Stimulated activated CD4-positive, alpha-beta T cell treated with anti-CD3 and anti-CD28 coated beads, TNF-alpha, amount 100 ng/mL, for 1 hour (primary cell): ENCODE measurements at places on chromosomes 1 and 21.

- no peak for DNase-seq
Measured at GRCh38 chr1:217561446-217561845, 69.4 kb downstream of the GPATCH2 start.

DNA sequence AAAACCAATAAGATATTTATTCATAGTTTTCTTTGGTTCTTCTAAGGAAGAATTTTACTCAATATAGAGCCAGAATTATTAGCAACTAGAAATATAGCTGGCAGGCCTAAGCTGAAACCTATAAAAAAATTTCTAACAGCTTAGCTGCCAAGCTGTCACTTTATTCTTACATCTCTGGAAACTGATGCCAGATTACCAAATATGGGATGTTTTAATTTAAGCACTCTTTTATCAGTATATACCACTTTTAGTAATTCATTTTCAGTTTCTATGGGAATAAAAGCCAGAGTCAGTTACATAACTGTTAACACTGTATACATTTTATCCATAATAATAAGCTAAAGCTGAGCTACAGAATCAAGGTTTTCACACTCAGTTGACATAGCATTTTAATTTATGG is 68.7 kb upstream of the MPC2 start:
- DNase-seq: no peak

DNA sequence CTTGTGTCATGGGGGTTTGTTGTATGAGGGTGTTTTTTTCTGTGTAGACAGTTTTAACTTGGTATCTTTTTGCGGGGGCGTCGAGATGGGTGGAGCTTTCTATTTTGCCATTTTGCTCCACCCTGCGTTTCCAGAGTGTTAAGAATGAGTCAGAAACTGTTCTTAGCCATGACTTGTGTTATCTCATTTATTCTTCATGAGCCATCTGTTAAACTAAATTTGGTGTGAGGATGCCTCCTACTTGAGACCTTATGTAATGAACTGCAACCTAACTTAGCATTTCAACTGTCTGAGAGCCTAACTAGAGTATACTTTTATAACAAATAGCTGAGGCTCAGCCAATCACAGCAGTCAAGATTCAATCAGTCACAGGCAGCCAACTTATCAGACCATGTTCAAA is 1873.5 kb downstream of the NCAM2 start:
- no peak for DNase-seq

DNA sequence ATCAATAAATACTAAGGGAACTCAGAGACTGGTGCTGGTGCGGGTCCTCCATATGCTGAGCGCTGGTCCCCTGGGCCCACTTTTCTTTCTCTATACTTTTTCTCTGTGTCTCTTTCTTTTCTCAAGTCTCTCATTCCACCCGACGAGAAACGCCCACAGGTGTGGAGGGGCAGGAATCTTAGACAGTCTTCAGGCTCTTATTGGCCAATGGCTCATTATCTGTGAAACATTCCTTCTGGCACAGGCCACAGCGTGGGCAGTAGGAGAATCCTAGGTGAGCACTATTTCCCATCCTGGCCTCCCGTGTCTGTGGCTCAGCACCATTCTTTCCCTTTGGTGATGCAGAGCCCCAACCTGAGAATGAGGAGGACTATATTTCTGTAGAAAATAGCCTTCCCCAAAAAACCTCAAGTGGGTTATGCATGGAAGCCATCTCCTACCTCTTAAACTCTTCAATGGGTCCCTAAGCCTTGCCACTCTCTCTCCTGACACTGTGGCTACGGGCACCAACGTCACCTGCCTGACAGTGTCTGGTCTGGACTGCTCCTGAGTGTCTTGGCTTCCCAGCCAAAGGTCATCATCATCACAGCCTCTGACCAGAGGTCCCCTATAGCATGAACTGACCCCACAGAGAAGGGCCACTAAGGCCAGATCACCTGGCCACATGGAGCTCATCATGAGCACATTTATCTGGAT is 6.2 kb upstream of the SLAMF1 start:
- DNase-seq: no peak

DNA sequence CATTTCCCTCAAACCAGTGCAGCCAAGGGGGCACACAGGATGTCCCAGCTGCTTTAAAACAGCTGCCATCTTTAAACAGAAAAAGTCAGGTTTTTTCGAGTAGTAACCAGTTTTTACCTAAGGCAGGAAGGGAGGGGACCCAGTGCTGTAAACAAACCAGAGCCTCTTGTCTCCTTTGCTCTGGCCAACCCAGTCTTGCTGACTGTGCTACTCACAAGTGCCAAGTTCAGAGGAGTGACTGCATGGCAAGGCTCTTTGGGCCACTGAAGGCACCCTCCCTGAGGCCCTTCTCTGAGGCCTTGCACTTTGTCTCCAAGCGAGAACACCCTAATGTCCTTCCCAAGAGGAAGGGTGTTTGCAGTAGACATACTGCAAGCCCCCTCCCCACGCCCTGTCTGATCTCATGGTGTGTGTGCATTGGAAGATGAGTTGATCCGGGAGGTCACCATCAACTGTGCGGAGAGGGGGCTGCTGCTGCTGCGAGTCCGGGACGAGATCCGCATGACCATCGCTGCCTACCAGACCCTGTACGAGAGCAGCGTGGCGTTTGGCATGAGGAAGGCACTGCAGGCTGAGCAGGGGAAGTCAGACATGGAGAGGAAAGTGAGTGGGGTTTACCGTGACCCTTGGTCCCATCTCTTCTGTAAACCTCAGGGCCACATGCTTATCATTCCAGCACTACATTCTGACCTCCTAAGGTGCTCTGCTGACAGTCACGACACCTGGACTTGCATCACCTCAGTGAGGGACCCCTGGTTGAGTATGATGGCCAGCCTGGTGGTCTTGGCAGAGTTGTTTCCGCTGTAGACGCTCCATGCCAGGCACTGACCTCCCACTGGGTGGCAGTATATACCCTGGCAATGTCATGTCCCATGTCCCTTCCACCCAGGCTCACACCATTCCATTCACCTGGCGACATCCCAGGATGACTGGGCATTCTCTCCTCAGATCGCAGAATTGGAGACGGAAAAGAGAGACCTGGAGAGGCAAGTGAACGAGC is 4.7 kb downstream of the DNALI1 start:
- DNase-seq: no peak

- DNase-seq: no peak
Measured at GRCh38 chr1:200180821-200181220, 153.3 kb downstream of the NR5A2 start.

DNA sequence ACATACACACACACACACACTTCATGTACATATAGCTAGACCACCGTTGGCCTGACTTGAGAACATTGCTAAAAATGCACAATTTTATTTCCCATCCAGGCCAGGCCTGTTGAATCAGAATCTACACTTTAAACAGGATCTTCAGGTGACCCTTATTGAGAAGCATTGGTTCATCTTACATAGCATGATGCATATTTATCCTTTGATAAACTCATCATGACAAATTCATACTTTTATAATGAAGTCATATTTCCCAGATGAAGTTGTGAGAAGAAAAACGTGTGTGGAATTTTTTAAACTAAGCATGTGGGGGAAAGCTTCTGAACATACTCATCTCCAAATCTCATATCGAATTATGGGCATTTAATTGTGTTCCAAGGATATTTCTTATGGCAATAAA is 877.7 kb downstream of the MRPL39 start:
- DNase-seq: no peak
